ENCODE measurements at places on chromosomes 11 and 22. TPM values are rescaled to one million over a fixed set of nuclear protein-coding genes. Genes with fewer than 3 reads are reported as not detected.
A peak's percentile ranks its signal among the peaks of the same experiment; 100 is the strongest.

The RIMBP3C gene
- total RNA-seq = not detected

The AHNAK gene
- 188 TPM for total RNA-seq

GRCh38 chr22:24801901-24802465 is 4.0 kb upstream of the SGSM1 start:
- DNase-seq = no peak

DNA sequence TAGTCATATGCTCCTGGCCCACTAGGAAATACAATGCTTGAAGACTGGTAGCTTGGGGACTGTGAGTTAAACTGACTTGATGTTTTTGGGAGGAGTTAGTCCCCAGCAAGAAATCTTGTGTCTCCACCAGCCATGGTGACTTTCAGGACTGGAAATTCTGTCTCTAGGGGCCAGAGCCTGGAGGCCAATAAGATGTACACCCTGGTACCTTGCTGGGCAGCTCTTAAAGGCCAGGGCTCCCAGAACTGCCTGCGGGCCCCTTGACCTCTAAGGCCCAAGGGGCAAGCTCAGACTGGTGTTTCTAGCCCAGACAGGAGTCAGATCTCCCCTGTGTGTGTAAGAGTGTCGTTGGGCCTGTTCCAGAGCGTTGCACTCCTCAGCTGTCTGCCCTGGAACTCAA is 128.7 kb upstream of the C11orf58 start:
- no peak for DNase-seq

DNA sequence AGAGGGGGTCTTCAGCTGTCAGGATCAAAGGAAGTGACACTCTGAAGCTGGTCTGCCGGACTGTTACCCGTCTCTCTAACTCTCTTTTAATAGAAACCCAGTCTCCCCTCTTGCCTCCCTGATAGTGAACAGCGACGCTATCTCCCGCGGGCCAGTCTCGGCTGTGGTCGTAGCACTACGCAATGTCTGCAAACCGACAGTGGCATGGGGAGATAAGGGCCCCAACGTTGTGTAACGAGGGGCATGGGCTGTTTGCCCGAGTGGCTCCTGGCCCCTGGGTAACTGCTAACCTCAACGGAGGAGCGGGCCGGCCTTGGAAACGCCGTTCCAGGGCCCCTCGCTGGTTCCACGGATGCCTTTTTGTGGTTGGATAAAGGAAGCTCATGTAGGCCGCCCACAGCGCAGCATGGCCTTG is 23.3 kb downstream of the ZBTB16 start:
- no peak for DNase-seq

DNA sequence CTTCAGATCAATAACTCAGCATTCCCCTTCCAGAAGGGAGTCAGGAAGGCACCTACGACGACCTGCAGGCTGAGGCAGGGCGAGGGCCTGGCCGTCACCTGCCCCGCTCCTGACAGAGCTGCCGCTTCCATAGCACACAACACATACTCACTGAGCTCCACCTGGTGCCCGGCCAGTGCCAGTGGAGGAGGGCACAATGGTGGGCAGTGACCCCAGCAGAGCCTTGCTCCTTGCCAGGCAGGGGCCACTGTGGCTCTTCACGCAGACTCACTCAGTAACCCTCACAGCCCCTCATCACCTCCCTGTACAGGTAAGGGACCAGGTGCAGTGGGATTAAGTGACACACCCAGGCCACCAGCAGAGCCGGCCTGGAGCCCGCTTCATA is 24.6 kb downstream of the LRFN4 start:
- no peak for DNase-seq

DNA sequence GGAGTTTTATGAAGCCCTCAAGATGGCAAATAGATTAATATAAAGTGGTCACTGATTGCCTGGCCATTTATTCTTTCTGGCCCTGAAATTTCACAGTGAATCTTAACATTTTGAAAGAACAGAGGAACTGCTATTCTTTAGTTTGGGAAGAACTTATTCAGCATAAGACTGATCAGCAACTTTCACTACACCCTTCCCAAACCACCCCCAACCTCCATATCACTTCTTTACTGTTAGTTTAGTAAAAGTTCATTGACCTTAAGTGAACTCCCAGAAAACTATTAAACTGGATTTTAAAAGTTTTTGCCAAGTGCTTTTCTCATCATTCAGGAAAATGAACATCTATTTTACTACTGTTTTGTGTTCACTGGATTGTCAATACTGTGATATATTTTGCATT is 77.4 kb downstream of the NARS2 start:
- no peak for DNase-seq

The NPAS4 gene
- not detected for total RNA-seq

DNA sequence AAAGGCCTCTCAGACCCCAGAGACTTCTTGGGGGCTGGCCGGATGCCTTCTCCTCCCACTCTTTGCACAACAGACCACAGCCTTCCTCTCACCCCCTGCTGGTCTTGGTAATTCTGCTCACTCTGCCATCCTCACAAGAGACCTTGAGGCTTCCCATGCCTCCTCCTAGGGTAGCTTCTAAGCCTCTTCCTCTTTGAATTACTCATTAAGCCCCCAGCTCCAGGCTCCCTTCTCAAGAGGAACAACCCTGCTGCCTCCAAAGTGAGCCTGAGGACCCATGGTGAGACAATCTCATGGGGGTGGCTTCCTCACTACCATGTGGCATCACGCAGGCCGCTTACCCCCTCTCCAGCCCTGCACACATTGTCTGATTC is 184.6 kb upstream of the SYT13 start:
- no peak for DNase-seq

- no peak for DNase-seq
Measured at GRCh38 chr11:27216270-27217149, 146.5 kb downstream of the CCDC34 start.

DNA sequence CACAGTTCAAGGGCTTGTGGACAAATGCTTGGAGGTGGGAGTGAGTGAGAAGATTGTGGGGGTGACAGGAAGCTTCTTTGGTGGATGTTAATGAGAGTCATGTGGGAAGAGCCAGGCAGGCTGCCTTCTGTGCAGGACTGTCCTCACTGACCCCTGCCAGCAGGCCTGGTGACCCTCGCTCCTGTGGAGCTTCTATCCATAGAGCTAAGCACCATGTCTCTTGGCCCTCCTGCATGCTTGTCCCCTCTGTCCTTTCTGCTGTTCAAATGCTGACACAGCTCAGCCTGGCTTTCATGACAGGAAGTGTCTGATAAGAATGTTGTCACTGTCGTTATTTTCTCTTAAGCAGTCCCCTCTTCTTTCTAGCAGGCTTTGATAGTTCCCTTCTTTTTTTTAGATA is 37.6 kb downstream of the NAT10 start:
- DNase-seq = no peak

DNA sequence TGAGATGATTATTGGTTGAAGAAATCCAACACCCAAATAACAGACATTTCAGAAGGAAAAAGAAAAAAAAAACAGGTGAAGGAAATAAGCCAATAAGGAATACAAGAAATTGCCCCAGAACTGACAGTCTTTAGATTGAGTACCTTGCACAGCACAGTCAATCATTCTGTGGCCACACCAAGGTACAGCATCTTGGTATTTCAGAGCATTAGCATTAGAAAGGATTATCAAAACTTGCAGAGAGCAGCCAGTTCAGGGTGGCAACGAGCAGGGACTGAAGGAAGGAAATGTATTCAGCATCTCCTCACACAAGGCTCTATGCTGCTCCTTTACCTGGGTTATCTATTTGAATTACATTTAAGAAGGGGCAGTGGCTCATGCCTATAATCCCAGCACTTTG is 2.1 kb downstream of the ADA2 start:
- no peak for DNase-seq

- DNase-seq = no peak
Measured at GRCh38 chr22:42272431-42272999, 2.1 kb upstream of the TCF20 start.

The HEPHL1 gene
- total RNA-seq = not detected

- no peak for DNase-seq
Measured at GRCh38 chr11:78834886-78835285, 260.2 kb upstream of the NARS2 start.

DNA sequence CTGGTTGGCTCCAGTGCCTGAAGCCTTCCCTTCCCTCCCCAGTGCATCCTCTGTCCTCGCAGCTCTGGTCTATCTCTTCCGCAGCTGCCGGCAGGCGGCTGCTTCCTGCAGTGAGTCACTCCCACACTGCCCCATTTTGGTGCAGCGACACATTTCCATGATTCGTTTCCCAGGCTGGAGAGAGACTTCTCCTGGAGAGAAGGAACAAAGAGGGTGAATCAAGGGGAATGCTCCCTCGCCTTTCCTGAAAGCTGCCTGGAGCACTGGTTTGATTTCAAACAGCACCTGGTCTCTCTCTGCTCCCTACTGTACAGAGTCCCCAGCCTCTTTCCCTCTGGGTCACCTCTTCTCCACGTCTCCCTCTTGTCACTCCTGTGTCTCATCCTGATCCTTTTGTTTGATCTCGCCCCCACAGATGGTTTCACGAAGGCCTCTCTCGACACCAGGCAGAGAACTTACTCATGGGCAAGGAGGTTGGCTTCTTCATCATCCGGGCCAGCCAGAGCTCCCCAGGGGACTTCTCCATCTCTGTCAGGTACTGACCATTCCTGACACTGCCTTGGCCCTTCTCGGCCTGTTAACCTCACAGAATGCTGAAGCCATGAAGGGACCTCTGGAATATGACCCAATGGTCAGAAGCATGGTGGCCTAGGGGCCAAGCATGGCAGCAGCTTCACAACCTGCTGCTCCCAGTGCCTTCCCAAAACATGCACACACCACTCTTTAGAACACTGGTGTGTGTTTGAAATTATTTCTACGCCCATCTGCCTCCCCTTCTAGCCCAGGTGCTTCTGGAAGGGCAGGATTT is at the start of gene TMA7B:
Gene TMA7B, plus strand, starts transcription at position 758 of the 808 bp plus-strand sequence. CDS start 3,978 bp downstream, outside the sequence.
- DNase-seq = peak; percentile 50

GRCh38 chr22:48936391-48936790 is 891.3 kb downstream of the BRD1 start:
- DNase-seq = no peak

The MMP27 gene
- not detected for total RNA-seq

DNA sequence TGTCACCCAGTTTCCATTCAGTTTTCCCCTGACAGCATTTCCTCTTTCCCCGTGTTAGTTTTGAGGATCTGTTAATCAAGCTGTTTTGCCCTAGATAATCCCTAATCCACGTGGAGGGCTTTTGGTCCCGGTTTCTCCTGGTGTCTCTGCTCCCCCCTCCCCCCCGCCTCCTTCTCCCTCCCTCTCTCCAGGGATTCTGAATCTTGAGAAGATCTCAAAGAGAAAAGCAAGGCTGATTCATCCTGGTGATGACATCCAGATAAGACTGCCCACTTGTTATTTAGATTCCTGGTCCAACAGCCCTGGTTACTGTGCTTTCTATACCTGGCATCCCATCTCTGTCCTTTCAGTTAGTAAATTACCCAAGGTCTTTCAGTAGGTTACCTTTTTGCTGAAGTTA is 59.4 kb downstream of the KCNA4 start:
- DNase-seq = no peak

The OR5B21 gene
- total RNA-seq = not detected

The MRGPRF gene
- not detected for total RNA-seq

GRCh38 chr11:77322926-77323590 is 21.6 kb upstream of the GDPD4 start:
- no peak for DNase-seq

DNA sequence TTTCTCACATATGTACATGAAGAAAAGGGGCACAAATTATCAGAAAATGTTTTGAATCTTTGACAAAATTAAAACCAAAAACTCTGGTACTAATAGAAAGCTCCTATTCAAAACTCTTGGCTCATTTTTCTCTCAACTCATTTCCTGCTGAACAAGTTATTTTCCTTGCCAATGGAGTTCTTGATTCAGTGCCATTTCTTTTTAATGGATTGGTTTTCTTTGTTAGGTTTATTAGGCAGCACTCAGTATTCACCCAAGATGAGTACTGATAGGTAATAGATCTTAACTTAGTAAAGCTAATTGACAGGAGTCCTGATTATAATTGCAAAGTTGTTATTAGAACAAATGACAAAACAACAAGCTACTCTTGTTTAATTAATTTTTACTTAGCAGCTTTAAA is 279.4 kb upstream of the PDGFD start:
- DNase-seq = no peak

- DNase-seq = no peak
Measured at GRCh38 chr11:76462317-76462716, 17.5 kb downstream of the EMSY start.

Data from CD8-positive, alpha-beta T cell (primary cell).